ENCODE measurements at places on chromosomes 5 and 9.

DNA sequence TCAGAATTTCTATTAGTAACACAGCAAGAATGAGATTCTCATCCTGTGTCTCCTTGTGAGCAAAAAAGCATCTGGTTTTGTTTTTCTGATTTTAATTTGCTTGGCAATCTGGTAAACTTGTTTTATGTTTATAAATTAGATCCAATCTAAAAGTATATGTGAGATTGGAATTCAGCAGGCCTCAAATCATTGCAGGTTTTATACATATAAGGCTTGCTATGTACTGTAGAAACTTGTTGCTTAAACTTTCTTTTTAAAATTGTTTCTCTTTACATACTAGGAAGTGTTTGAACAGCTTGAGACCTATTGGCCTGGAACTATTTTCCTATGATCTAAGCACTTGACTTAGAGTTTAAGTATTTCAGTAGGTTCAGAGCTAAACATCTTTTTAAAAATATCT is 1037.8 kb downstream of the NR2F1-AS1 start:
- DNase-seq = no peak

DNA sequence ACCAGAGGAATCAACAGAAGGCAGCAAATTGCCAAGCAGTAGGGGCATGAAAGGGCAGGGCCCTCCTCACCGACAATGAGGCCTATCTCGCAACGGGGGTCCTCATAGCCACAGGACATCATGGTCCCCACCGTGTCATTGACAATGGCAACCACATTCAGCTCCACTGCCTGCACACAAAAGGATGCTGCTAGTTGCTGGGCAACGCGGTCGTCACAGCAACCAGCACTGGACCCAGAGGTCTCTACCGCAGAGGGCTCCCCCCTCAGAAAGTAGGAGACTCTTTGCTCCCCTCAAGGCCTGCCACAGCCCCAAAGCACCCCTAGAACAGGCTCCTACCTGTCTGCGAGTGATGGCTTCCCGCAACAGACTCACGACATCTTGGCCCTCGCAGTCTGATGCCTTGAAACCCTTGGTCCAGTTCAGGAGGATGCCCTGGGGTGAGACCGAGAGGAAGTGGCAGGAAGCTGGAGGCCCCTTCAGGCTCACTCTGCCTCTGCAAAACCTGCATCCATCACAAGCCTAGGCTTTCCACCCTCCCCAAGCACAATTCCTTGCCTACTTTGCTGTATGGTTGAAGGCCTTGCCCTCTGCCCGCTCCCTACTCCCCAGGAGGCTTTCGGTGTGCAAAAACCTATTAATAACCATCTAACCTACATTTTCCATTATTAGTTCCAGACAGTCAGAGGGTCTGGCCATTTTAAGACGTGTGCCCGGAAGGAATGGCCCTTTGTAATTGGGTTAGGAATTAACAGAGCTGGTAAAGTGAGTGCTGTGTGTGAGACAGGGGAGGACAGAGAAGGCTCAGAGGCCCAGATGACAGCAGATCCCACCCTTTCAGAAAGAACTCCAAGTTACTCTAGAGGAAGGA is 15.2 kb downstream of the HK3 start:
- no peak for DNase-seq

DNA sequence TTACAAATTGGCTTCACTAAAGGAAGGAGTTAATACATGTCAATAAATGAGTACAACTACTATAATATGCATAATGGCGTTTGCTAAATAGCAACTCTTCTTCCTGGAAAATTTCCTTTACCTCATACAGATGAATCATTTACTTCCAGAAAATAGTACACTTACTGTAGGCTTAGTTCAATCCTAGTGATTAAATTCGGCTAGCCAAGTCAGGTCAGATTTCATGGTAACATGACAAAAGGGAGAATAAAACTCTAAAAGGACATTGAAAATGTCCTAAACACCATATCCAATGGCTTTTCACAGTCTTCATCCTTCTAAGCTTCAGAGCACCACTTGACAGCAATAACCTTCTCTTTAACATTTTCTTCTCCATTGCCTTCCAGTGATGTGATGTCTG is 42.1 kb upstream of the ZFAND5 start:
- no peak for DNase-seq

GRCh38 chr5:83363886-83364275 is 107.7 kb upstream of the VCAN start:
- no peak for DNase-seq

DNA sequence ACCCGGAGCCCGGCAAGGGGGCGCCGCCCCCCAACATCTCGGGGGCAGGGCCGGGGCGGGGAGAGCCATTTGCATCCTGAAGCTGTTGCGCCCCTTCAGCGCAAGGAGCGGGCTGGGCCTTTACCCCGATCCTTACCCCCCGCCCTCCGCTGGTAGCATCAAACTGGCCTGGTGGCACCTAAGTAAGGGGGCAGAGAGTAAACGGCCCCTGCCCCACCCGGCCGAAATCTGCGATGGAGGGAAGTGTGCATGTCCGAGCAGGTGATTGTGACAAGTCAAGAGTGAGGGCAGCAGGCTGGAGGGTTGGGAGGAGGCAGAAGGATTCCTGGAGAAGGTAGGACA is 101.2 kb downstream of the ESM1 start:
- no peak for DNase-seq

DNA sequence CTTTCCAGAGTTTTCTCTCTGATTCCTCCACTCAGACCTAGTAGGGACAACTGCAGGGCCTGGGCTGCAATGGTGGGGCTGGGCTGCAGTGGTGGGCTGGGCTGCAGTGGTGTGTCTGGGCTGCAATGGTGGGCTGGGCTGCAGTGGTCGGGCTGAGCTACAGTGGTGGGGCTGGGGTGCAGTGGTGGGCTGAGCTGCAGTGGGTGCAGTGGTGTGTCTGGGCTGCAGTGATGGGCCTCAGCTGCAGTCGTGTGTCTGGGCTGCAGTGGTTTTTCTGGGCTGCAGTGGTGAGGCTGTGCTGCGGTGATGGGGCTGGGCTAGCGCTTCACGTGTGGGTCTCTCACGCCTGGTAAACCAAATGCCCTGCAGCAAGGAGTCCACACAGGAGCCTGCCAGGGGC is 27.4 kb downstream of the ABO start:
- no peak for DNase-seq

DNA sequence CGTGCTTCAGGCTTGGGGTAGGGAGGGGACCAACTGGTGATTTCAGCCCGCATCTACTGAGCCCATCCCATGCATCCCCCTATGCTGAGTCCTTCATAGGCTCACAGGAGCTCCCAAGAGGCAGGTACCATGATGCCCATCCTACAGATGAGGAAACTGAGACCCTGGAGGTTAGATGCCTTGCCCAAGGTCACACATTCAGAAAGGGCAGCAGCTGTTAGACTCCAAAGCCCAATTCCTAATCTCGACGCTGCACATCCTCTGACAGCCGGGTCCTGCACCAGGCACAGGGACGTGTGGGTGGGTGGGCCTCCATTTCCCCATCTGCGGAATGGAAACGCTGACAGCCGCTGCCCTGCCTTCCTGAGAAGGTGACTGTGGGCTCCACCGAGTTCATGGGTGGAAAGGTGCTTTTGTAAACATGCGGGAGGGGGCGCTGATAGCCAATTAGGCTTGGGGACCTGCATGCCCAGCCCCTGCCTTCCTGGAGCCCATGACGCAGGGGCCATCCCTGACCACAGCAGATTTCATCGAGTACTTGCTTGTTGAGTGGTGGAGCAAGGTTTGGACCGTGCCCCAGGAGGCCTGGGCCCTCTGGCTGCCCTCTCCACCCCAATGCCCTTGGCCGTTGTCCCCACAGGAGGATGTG is 2.2 kb downstream of the DNM1 start:
- no peak for DNase-seq

DNA sequence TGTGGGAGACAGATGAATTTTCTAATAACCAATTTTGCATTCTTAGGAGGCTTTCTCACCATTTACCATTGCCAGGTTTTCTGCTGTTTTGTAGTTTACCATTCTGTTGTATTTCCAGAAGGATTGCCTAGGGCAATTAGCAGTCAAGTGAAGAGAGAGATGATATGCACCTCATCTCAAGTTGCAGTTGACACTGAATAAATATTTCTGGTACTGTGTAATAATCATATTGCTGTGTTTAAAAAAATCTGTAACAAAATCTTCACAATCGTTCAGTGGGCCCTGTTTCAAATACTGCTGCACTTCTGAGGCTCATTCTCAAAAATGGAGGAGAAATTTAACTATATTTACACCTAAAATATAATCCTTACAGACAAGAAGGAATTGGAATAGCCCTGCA is 706.1 kb upstream of the PTPRD start:
- no peak for DNase-seq

- no peak for DNase-seq
These were observed at the start of gene SPINK5 for GRCh38 chr5:148063861-148064260. Gene SPINK5 (plus strand): TSS chr5:148063980. CDS start chr5:148064045, 65 bp downstream.

GRCh38 chr9:14303521-14303920 is 10.4 kb downstream of the NFIB start:
- DNase-seq = no peak

GRCh38 chr5:1734908-1735289 is 64.7 kb downstream of the MRPL36 start:
- DNase-seq = no peak

DNA sequence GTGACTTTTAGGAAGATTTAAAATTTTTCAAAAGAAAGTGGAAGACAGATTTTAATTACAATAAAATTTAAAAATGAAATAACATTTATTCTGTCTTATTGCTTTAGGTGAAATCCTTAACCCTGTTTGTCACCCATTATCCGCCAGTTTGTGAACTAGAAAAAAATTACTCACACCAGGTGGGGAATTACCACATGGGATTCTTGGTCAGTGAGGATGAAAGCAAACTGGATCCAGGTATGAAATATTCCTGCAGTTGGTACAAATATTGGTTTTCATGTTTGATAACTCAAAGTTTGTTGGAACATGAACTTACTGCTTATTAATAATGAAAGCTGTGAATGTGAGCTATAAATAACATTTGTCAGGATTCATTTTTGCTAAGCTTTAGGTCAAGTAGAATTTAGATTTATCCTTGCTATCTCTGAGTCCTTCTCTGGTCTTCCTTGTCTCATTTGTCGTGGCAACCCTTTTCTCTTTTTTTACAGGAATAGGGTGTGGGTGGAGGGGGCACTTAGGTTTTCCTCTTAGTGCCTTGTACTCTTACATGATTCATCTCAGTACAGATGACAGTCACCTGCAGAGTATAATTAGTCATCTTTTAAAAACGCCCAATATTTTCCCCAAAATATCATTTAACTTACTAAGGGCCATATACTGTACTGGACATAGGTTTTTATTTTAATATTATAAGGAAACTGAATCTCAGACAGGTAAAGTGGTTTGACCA is 95.3 kb upstream of the RASGRF2 start:
- no peak for DNase-seq

DNA sequence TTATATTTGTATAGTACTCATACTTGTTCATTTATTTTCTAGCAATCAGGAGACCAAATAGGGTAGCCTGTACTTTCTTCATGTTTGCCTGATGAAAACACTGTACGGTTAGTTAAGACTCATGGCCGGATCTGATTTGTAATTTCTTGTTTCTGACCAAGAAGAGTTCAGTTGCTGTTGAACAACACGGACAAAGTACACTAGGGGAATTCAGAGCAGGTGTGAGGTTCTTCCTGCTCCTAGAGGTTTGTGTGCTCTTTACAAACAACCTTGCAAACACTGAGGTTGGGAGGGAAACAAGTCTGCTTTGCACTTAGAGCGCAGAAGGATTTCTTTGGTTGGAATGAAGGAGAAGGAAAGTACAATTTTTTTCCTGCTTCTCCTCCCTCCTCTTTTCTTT is 69.7 kb downstream of the TRIO start:
- no peak for DNase-seq

- no peak for DNase-seq
These were observed 4.2 kb downstream of the NMUR2 start for GRCh38 chr5:152400846-152401245.

DNA sequence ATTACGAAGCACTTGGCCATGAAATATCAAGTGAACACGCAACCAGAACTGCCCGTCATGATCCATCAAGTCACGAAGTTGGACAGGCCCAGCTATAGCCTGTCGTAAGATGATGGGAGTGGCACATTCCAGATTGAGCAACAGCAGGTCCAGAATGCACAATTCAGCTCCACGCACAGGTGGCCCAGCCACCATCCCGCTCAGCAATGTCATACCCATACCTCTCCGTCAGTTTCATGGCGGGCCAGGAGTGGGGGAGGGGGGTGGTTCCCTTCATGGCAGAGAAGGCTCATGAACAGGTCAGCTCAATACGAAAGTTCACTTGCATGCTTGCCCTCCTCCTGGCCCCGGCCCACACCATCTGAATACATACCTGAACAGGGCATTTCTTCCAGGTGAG is 34.9 kb downstream of the SMIM23 start:
- DNase-seq = no peak

DNA sequence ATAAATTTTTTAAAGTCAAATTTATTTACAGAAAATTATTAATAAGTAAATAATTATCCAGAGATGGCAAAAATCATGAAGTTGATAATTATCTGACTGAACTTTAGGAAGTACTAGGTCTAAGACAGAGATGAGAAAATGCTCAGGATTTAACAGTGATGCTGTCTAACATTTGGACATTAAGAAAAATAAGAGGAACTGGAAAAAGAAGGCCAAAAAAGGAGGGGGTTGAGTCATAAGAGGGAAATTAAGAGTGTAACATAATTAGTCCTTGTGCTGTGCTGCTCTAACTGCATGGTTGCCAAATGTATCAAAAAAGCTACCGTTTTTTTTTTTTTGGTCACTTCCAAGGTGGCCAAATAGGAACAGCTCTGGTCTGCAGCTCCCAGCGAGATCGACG is 35.4 kb upstream of the TUT7 start:
- DNase-seq = no peak

DNA sequence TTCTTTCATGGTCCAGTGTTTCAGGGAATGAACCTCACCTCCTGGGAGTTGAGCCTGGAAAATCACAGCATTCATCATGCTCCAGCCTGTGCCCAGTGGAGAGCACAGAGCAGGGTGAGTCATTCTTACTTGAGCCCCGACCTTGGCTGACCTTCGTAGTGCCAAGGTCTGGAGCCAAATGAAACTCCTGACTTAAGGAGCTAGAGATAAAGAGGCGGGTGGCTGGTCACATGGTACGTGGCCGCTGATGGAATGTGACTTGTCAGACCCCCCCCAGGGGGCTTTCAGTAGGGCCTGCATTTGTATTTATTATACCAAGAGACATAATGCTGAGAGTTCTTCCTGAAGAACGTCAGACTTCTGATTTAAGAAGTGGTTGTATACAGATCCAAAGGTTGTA is 15.0 kb upstream of the PIP5K1B start:
- DNase-seq = no peak

- DNase-seq = no peak
These were observed 5.1 kb downstream of the ARL14EPL start for GRCh38 chr5:116037236-116037822.
